ENCODE measurements at places on chromosomes 6 and 20. TPM values are rescaled to one million over a fixed set of nuclear protein-coding genes. Genes with fewer than 3 reads are reported as not detected.

The HLA-DRB1 gene
- 501 TPM for total RNA-seq

The SDC4 gene
- total RNA-seq: 7.4 TPM

The BTNL2 gene
- total RNA-seq: not detected

The VGLL2 gene
- total RNA-seq: not detected

The MTFR2 gene
- total RNA-seq: 2.5 TPM

The ACTL10 gene
- 1.2 TPM for total RNA-seq

The RAB44 gene
- 0.28 TPM for total RNA-seq

The TEAD3 gene
- total RNA-seq: 1.1 TPM

The CALHM5 gene
- total RNA-seq: 0.33 TPM

GRCh38 chr6:163030980-163031379, 303.2 kb downstream of the PACRG start:
- no peak overlapping the region for H3K4me3 ChIP-seq
- H3K27ac ChIP-seq: no peak overlapping the region
- H3K36me3 ChIP-seq: no peaks in the 10 kb centered on the region
- H3K4me1 ChIP-seq: no peaks in the 10 kb centered on the region
- H3K27me3 ChIP-seq: no peaks in the 10 kb centered on the region
- no peak for DNase-seq

DNA sequence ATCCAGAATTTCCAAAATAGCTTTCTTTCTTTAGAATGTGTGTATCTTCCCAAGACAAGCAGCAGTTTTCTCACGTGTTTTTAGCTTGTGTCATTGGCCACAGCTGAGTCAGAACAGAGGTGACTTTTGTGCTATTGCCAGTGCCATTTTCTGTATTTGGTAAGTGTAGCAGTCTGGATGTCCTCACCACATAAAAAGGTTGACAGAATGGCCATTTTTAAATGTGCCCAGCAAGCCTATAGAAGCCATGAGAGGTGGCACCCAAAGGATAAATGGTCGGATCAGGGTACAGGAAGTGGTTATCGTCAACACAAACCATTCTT, 269.5 kb upstream of the HSF2 start:
- H3K36me3 ChIP-seq: no peaks in the 10 kb centered on the region
- no peak overlapping the region for H3K27ac ChIP-seq
- H3K4me1 ChIP-seq: no peaks in the 10 kb centered on the region
- no peak for DNase-seq

- H3K4me3 ChIP-seq: no peak overlapping the region
- H3K27me3 ChIP-seq: peaks cover 3% of the 10 kb centered on the region
- H3K4me1 ChIP-seq: no peaks in the 10 kb centered on the region
- H3K27ac ChIP-seq: no peak overlapping the region
Measured at GRCh38 chr6:163328411-163328810, 86.1 kb upstream of the QKI start.

DNA sequence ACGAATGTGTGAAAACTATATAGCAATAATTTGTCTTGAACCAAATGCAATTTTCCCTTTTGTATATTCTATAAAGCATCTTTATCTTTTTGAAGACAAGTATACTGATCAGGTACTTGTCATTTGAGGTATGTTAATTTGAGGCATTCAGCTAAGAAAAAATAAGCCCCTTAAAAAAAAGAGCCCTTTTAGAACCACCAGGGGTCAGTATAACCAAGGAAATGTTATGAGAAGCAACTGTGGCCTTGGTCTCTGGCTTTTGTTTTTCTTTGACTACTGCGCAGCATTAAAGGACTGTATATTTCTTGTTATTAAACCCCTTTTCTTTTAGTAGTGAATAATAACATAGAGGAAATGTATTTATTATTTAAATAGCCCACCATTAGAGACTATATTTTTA, 43.1 kb downstream of the CD109 start:
- no peaks in the 10 kb centered on the region for H3K4me1 ChIP-seq
- H3K4me3 ChIP-seq: no peak overlapping the region
- peak; percentile 51 for DNase-seq
- H3K36me3 ChIP-seq: no peaks in the 10 kb centered on the region

GRCh38 chr20:20677186-20677585, 35.3 kb downstream of the RALGAPA2 start:
- H3K36me3 ChIP-seq: no peaks in the 10 kb centered on the region
- H3K4me1 ChIP-seq: peaks cover 9% of the 10 kb centered on the region
- H3K27ac ChIP-seq: no peak overlapping the region
- H3K27me3 ChIP-seq: no peaks in the 10 kb centered on the region

- no peak overlapping the region for H3K27ac ChIP-seq
- H3K27me3 ChIP-seq: peaks cover 5% of the 10 kb centered on the region
- DNase-seq: no peak
- H3K4me1 ChIP-seq: no peaks in the 10 kb centered on the region
Measured at GRCh38 chr6:35223396-35223795, 9.6 kb downstream of the SCUBE3 start.

GRCh38 chr6:112773187-112773586, 426.1 kb downstream of the RFPL4B start:
- H3K4me3 ChIP-seq: no peak overlapping the region
- H3K36me3 ChIP-seq: no peaks in the 10 kb centered on the region
- no peak for DNase-seq
- no peaks in the 10 kb centered on the region for H3K27me3 ChIP-seq
- no peak overlapping the region for H3K27ac ChIP-seq
- H3K4me1 ChIP-seq: no peaks in the 10 kb centered on the region

GRCh38 chr6:149451376-149452036, 33.3 kb downstream of the ZC3H12D start:
- no peaks in the 10 kb centered on the region for H3K36me3 ChIP-seq
- H3K4me1 ChIP-seq: peaks cover 17% of the 10 kb centered on the region
- peak overlapping the region; percentile 43 for H3K4me3 ChIP-seq
- H3K27me3 ChIP-seq: peaks cover 24% of the 10 kb centered on the region
- DNase-seq: no peak
- H3K27ac ChIP-seq: no peak overlapping the region

DNA sequence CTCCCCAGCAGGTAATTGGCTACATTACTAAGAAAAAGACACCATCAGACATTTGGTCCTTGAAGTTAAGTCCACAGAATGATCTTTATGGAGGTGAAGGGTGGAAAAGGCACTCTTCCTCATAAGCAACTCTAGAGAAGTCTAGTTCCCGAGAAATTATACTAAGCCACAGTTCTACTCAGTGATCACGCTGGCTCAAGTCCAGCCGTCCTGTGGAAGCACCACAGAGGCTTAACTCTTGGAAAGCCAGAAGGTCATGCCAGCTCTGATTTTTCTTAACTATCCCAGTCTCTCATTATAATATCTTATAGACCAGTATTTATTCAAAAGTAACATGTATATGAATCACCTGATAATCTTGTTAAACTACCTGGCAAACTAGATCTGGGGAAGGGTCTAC, 258.5 kb downstream of the EYA4 start:
- no peaks in the 10 kb centered on the region for H3K36me3 ChIP-seq
- DNase-seq: no peak
- H3K4me3 ChIP-seq: no peak overlapping the region
- no peaks in the 10 kb centered on the region for H3K27me3 ChIP-seq
- H3K4me1 ChIP-seq: no peaks in the 10 kb centered on the region

DNA sequence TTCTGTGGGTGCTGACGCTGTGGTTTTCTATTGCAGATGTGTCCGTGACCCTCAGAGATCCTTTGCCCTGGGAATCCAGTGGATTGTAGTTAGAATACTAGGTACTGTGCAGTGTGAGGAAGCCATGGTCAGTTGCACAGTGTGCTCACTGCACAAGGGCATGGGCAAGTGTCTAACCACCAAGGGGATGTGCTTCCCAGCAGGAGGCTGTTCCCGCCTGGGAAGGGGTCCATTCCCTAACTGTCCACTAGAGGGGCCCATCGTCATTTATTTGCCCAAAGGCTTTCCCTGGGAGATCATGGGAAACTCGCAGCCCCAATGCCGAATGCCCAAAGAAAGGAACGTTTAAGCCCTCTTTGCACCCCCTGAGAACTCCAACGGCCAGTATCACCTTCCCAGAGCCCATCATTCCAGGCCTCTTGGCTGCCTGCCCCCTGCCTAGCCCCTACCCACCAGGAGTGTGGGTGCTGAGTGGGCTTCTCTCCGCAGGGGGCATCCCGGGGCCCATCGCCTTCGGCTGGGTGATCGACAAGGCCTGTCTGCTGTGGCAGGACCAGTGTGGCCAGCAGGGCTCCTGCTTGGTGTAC, 26.2 kb downstream of the SLCO4A1 start:
- peaks cover 2% of the 10 kb centered on the region for H3K4me1 ChIP-seq
- peaks cover 5% of the 10 kb centered on the region for H3K36me3 ChIP-seq
- no peak for DNase-seq
- H3K27ac ChIP-seq: no peak overlapping the region
- no peak overlapping the region for H3K4me3 ChIP-seq
- H3K27me3 ChIP-seq: no peaks in the 10 kb centered on the region

- no peak overlapping the region for H3K27ac ChIP-seq
- H3K4me1 ChIP-seq: no peaks in the 10 kb centered on the region
- no peak for DNase-seq
- H3K27me3 ChIP-seq: no peaks in the 10 kb centered on the region
- no peak overlapping the region for H3K4me3 ChIP-seq
Measured at GRCh38 chr6:153058909-153059308, 56.4 kb upstream of the MTRF1L start.

DNA sequence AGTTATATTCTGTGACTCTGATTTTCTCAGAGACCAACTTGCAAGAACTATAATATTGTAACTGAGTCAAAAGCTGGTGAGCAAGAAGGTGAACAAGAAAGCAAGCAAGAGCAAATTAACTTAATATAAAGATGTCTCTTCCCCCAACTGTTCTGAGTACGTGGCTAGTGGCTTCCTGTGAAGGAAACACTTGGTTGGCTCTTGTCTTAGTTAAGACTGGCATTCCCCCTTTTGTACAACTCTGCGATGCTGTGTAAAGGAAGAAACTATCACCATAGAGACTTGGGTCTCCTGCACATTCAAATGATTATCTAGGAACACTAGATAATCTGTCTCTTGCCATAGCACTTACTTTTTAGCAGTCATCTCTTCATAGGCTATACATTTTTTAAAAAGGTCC, 47.3 kb upstream of the TNFAIP3 start:
- H3K27ac ChIP-seq: peak overlapping the region; percentile 65
- peaks cover 48% of the 10 kb centered on the region for H3K4me1 ChIP-seq
- H3K27me3 ChIP-seq: no peaks in the 10 kb centered on the region
- no peak overlapping the region for H3K4me3 ChIP-seq
- H3K36me3 ChIP-seq: peaks cover 3% of the 10 kb centered on the region
- DNase-seq: peak; percentile 49

DNA sequence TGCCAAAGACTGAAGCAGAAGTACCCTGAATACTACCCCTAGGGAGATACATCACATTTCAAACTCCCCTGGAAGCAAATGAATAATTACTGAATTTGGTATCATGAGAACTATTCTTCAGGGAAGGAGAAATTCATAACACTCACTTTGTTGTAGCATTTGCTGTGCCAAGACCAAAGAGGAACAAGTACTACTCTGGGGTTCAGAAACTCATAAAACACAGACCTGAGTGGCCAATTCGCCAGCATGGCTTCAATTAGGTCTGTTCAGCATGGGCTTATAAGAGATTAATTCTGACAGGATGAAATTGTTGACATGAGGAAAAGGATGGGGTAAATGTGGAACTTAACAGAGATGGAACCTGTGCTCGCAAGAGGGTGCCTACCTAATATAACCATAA, 6.5 kb downstream of the ELOVL5 start:
- peaks cover 58% of the 10 kb centered on the region for H3K4me1 ChIP-seq
- no peak overlapping the region for H3K4me3 ChIP-seq
- no peak overlapping the region for H3K27ac ChIP-seq
- DNase-seq: no peak
- peaks cover 16% of the 10 kb centered on the region for H3K36me3 ChIP-seq
- H3K27me3 ChIP-seq: no peaks in the 10 kb centered on the region

DNA sequence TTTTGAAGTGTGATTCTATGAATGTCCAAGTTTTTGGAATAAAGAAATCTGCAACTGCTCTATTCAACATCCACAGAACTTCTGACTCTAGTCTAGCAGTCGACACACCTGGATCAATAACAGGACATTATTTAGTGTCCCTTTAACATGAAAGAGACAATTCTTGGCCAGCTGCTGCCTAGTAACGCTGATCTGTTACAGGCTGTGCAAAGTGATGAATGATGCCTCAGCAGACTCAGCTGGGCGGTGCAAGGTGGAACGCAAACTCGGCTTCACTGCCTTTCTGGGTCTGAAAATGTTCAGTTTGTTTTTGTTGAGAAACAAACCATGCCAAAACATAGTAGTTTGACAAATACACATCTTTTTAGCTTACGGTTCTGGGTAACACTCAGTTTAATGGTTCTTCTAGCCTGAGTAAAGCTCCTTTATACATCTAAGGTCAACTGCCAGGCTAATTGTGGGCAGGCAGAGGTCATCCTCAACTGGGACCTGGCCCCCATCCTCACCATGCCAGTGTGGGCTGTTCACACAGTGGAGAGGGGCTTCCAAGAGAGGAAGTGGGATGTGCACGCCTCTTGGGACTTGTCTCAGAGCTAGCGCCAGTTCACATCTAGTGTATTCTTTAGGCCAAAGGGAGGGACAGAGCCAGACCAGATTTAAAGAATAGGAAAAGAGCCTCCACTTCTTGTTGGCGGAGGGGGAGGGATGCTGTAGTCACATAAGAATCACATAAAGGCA, 879.7 kb downstream of the QKI start:
- H3K27me3 ChIP-seq: no peaks in the 10 kb centered on the region
- no peaks in the 10 kb centered on the region for H3K4me1 ChIP-seq
- H3K4me3 ChIP-seq: no peak overlapping the region
- no peak for DNase-seq
- no peak overlapping the region for H3K27ac ChIP-seq

GRCh38 chr6:169313347-169314010, 59.8 kb upstream of the THBS2 start:
- H3K27me3 ChIP-seq: no peaks in the 10 kb centered on the region
- no peak overlapping the region for H3K4me3 ChIP-seq
- no peaks in the 10 kb centered on the region for H3K36me3 ChIP-seq

DNA sequence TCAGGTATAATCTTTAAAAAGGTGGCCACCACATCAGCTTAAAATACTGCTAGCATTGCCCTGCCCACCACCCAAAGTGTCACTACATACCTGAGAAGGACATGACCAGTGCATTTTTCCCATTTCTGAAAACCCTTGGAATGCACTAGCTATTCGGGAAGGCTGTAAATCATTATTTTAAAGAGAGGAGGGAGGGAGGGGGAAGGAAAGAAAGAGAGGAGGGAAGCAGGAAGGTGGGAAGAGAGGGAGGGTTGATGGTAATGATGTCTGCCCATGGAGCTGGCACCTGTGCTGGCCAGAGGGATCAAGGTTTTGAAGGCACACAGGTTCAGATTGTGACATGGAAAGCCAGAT, 32.4 kb downstream of the VAPB start:
- H3K4me3 ChIP-seq: no peak overlapping the region
- H3K27me3 ChIP-seq: no peaks in the 10 kb centered on the region
- no peak for DNase-seq

- peak overlapping the region; percentile 83 for H3K4me3 ChIP-seq
- H3K4me1 ChIP-seq: peaks cover 2% of the 10 kb centered on the region
- peak; percentile 69 for DNase-seq
- peak overlapping the region; percentile 97 for H3K27ac ChIP-seq
Measured at GRCh38 chr6:95576218-95576997, 927 bp upstream of the MANEA start.

Data from thymus (tissue), 14 donors.